A549 treated with dexamethasone at 1 μM for 4 hours (cell line): ENCODE measurements at places on chromosomes 3 and 15. TPM values are rescaled to one million over a fixed set of nuclear protein-coding genes. Genes with fewer than 3 reads are reported as not detected.

Gene CEMIP
- total RNA-seq, result 0.83 to 1.5 TPM (median 1.3 TPM) in 5 replicates

Gene LRRC31
- total RNA-seq, result not detected in 5 replicates

Gene IMPG2
- total RNA-seq, result 0.01 TPM in 3 of 5 replicates, not detected in the others

Gene C3orf85
- total RNA-seq, result not detected in 5 replicates

Gene GXYLT2
- total RNA-seq, result 1.0 to 1.5 TPM (median 1.2 TPM) in 5 replicates

Gene CHCHD4
- total RNA-seq, result 36.6 to 41.5 TPM (median 41.0 TPM) in 5 replicates

Gene ADGRG7
- total RNA-seq, result not detected in 5 replicates

Gene CAPN3
- 0.22 to 0.59 TPM (median 0.32 TPM) in 4 of 5 replicates, not detected in the other for total RNA-seq

Gene OIP5
- 11.3 to 12.7 TPM (median 12.1 TPM) in 5 replicates for total RNA-seq

Gene OXTR
- 8.9 to 11.9 TPM (median 10.9 TPM) in 5 replicates for total RNA-seq

Gene SCAANT1
- not detected in 5 replicates for total RNA-seq

Gene TMEM108
- 0.09 TPM in 1 of 5 replicates, not detected in the others for total RNA-seq

Gene PLAAT1
- total RNA-seq, result 0.09 to 0.16 TPM in 2 of 5 replicates, not detected in the others

Gene MTFMT
- 25.0 to 29.4 TPM (median 25.8 TPM) in 5 replicates for total RNA-seq

Gene GUCA1C
- total RNA-seq, result not detected in 5 replicates

Gene TMEM207
- total RNA-seq, result not detected in 5 replicates

Gene GABRA5
- total RNA-seq, result 86.0 to 118 TPM (median 107 TPM) in 5 replicates

Gene RAB6B
- total RNA-seq, result 1.9 to 3.0 TPM (median 2.5 TPM) in 5 replicates
